ENCODE measurements at places on chromosomes 1 and 21. TPM values are rescaled to one million over a fixed set of nuclear protein-coding genes. Genes with fewer than 3 reads are reported as not detected.

DNA sequence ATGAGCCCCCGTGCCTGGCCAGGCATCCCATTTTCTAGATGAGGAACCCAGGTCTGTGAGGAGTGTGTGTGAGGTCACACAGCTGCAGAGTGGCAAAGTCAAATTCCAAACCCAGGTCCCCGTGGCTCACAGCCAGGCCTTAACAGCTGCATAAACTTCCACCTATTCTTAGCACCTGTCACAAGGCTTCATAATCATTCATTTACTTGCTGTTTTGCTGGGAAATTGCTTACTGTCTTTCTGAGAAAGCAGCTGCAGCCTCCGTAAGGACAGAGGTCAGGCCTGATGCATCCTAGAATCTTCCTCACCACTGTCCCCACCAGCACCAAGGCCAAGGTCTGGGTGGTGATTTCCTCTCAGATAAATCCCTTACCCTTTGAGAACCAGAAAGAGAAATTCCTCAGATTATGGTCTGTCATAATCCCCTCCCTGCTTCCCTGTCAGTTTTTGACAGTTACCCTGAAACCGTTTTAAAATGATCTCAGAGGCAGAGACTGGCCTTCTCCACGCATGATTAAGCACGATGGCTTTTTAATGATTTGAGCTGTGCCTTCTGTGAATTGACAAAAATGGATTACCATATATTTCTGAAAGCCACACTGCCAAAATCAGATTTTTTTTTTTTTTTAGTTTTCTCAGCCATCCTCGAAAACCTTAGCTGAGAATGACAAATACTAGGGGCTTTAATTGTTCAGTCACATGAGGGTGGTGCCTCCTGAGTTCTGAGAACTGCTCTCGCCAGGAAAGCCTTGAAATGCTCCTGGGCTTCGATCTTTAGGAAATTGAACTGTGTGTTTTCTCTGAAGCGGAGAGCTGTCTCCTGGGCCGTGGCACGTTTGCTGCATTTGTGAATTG lies 70.0 kb upstream of the SELENON start:
- DNase-seq, result no peak

Gene LAPTM5
- 19.5 TPM for total RNA-seq

Gene TTC39A
- total RNA-seq, result 19.4 TPM

GRCh38 chr1:1928231-1929101 lies 9.4 kb upstream of the TMEM52 start:
- DNase-seq, result peak; percentile 57

DNA sequence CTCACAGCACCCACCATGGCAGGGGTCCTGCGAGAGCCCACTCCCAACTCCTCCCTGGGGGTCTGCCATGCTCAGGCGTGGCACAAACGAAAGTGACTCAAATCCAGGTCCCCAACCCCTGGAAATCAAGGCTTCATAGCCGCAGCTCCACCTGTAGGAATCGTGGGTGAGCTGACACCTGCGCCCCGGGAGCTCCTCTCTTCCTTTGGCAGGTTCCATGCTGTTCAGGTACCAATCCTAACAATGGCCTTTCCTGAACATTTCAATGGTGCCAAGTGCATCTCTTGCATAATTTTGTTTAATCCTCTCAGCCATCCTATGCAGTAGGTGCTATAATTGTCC lies 28.9 kb upstream of the NPPB start:
- no peak for DNase-seq

DNA sequence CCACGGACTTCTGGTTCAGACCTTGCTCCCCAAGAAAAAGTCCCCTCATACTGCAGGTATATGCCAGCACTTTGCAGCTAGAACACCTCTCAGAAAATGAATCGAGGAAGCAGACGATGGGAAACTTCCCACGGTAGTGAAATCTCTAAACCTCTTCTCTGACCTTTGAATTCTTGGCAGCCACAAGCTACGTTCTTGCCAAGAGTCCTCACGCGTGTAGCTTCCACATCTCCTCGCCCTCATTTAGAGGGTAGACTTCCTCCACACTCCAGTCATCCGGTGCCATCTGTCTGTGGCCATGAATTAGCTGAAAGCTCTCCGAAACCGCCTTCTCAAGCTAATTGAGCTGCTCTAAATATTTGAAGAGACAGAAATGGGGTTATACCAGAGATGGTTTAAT lies 127.8 kb downstream of the RGS7 start:
- DNase-seq, result no peak

DNA sequence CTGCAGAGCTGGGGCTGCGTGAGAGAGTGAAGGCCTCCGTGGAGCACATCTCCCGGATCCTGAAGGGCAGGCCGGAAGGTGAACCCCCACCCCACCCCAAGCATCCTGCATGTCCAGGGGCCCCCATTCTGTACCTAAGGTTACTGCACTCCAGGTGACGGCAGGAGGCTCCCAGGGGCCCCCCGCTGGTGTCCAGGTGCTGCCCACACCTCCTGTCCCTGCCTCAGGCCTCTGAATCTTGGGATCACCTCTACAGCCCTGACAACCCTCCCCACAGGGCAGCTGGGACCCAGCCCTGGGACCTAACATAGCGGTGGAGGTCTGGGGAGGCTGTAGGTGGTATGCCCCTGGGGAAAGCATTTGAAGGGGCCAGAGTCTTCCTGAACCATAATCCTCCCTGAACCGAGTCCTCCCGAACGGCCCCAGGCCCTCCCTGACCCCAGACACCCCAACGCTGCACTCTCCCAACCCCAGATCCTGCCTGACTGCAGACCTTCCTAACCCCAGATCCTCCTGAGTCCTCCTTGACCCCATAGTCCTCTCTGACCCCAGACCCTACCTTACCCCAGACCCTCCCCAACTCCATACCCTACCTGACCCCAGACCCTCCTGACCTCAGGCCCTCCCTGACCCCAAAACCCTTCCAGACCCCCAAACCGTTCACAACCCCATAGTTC lies 33.5 kb downstream of the TRIM11 start:
- DNase-seq, result no peak

Gene COG2
- total RNA-seq, result 24.6 TPM

DNA sequence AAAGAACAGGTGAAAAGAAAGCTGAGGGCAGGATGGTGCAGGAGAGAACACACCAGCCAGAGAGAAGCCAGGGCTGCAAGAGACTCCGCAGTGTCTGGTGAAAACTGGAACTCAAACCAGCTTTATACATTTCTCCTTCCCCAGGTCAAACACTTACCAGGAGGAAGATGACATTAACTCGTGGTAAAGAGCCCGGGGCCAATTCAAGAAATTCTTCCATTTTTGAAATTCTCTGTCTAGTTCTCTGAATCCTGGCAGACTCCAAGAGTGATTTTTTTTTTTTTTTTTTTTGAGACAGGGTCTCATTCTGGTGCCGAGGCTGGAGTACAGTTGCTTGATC lies 25.8 kb upstream of the SIPA1L2 start:
- DNase-seq, result no peak

Gene IL10
- total RNA-seq, result 0.43 TPM

GRCh38 chr1:46585312-46585938 lies 18.6 kb downstream of the MKNK1 start:
- DNase-seq, result no peak

DNA sequence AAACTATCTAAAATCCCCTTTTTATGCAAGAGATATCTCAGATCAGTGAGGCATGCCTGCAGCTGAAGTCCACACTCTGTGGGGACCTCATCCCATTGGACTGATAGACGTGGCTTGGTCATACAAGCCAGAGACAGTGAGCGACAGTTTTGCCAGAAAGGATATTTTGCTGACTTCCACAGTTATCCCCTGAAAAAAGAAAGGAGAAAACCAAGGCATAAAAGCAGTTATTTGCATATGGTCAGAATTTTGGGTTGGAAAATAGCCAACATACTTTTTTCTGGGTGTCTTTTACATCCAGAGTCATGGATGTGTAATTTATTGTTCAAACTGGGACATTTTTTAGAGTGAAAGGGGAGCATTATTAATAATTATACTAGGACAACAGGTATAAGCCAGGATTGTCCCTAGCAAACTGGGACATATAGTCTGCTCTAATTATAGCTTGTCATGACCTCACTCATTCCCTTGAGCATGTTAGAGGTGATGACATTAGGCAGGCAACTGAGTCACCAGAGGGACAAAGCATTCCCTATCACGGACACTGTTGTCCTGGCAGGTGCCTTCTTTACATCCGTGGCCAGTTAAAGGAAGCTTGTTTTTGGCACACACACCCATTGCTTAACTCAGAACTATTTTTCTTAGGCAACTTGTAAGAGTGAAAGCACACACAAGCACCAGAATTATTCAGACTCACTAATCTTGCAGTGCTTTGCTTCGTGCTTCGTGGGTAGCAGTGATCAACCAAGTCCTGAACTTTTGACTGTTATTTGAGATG lies 65.5 kb downstream of the PRRX1 start:
- DNase-seq, result no peak

Measured in Right ventricle myocardium superior (tissue), 1 donor.